ENCODE measurements at places on chromosomes 6 and 20.

DNA sequence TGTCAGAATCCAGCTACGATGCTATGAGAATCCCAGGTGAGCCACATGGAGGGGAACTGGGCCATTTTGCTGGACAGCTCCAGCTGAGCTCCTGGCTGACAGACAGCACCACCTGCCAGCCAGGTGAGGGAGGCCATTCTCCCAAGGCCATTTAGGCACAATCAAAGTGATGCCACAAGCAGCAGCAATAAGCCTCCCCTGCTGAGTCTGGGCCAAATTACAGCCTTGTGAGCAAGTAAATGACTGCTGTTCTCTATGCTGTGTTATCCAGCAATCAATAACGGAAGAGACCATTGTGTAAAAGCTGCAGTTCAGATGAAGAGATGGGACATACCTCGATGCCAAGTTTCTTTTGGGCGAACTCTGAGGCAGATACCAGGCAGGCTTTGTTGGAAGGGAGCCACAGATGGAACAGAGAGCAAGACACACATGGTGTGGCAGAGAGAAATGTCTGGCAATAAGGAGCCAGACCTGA lies 14.0 kb upstream of the SCGN start:
- DNase-seq = no peak

DNA sequence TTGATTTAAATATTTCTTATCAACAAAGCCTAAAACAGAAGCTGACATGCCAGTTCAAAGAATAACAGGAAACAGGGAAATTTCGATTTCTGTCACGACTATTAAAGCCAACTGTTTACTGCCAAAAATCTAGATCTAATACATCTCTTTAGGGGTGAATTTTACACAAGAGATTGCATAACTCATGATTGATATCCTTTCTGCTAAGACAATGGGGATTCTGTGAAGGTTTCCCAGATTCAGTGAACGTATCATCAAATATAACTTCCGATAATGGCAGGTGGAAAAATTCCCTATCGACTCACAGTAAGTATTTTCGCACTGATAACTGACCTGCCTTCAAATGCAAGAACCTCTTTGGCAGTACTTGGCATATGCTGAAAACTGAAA lies 42.9 kb downstream of the NHSL1 start:
- no peak for DNase-seq

- no peak for DNase-seq
These were observed 62.0 kb downstream of the DLL1 start for GRCh38 chr6:170228946-170229310.

- DNase-seq = no peak
These were observed 872.9 kb upstream of the GJE1 start for GRCh38 chr6:141259807-141260206.

DNA sequence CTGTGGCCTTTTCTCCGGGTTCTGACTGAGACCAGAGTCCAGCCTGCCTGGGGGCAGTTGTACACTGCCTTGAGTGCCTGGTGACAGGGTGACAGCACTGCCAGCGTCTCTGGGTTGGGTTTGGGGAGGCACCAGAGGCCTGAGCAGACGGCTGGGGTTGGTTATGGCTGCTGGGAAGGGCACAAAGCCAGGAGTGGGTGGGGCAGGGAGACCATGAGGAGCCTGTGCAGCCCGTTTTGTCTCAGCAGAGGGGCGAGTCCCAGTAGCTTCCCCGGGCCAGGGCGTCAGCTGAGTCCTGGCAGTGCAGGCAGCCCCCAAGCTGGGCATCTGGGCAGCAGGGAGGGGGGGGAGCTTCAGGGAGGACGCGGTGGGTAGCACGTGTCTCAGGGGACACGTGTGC lies 15.3 kb upstream of the SULF2 start:
- no peak for DNase-seq

- no peak for DNase-seq
These were observed 342.8 kb downstream of the FOXA2 start for GRCh38 chr20:22241609-22242008.

- no peak for DNase-seq
These were observed 24.2 kb upstream of the MYMX start for GRCh38 chr6:44192428-44193041.

DNA sequence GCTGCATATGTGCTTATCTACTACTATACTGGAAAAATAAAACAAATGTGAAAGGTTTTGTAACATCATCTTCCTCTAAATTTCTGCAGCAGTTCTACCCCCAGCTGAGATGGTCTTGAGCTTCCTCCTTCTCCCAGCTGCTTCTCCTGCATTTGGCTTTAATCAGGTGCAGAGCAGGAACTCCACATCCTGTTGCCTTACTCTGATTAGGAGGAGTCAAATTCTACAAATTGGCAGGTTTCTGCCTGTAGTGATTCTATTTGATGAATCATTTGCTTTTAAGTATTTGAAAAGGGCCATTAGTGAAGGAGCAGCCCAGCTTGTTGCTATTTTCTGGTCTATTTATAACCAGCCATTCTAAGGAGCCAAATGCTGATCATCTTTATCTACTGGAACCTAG lies 224.5 kb downstream of the GMDS start:
- no peak for DNase-seq

GRCh38 chr6:3046295-3046694 lies 22.0 kb upstream of the RIPK1 start:
- DNase-seq = no peak

DNA sequence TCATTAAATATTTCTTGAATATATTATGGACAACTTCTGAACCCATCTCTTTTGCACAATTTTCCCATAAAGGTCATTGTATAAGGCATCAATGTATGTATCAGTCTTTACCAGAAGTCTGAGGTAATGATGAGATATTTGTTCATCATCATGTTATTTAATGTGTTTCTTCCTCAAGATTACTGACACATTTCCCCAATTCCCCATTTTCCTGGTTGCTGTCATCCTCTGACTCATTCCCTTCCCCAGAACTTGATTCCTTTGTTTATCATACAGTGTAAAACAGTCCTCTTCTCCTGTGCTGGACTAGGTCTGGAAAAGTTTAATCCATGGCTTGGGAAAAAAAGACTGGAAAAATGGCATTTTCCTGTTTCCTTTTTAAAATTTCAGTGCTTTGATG lies 107.9 kb upstream of the FLRT3 start:
- DNase-seq = no peak

- DNase-seq = no peak
These were observed 77.1 kb downstream of the GFRA4 start for GRCh38 chr20:3586093-3586492.

GRCh38 chr6:8939615-8940014 lies 504.3 kb upstream of the SLC35B3 start:
- DNase-seq = no peak

GRCh38 chr6:137181891-137182653 lies 8.6 kb upstream of the IL22RA2 start:
- no peak for DNase-seq

DNA sequence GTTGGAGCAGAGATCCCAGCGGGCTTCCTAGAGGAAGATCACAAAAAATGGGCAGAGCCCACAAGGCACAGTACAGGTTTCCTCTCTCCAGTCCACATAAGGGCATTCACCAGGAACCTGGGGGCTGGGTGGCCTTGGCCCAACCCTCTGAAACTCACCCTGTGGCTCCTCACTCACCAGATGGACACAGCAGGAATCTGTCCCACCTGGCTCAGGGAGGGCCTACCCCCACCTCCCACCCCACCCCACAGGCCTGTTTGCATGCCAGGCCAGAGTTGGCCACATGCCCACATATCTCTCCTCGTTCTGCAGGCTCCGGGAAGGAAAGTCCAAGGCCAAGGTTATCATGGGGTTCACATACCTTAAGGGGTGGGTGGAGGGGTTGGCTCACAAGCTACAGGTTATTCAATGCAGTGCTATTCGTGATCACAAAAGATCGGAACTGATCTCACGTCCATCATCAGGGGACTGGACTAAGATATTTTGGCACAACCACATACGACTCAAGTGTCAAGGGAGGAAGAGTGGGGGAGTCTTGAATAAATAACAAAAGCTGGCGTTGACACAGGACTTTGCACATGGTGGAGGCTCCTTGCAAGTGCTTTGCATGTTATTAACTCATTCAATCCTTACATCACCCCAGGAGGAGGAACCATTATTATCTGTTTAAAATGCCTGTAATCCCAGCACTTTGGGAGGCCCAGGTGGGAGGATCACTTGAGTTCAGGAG lies 13.0 kb downstream of the RIPOR3 start:
- DNase-seq = no peak

DNA sequence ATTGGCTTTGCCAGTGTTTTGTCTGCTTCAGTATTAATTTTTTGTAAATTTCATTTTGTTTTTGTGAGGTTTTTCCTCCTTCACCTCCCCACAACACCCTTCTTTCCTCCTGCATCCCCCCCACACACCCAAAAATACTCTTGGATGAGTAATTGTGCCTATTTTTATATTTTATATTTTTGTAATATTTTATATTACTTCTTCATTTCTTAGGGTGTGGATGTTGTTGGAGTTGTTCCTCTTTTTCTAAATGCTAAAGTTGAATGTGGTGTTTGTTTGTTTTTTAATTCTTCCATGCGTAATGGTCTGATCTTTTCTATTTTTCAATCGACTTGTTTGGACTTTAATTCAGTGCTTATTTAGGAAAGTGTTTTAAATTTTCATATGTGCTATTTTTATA lies 420.5 kb upstream of the SOX4 start:
- DNase-seq = no peak

DNA sequence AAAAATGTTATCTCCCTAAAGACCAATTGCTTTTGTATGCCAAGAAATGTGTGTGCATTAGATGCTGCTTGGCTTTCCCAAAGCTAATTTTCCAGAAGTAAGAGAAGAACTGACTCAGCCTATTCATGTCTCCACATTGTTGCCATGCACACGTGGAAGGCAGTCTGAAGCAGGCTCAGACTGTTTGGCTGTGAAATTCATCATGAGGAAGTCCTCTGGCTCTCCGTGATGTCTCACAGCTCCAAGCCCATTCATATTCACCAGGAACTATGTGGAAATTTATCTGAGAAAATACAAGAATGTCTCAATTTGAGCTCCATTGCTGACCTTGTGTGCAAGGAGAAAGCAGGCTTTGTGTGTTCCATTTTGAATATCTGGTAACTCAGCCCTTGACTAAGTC lies 1022.2 kb upstream of the GJE1 start:
- DNase-seq = no peak

DNA sequence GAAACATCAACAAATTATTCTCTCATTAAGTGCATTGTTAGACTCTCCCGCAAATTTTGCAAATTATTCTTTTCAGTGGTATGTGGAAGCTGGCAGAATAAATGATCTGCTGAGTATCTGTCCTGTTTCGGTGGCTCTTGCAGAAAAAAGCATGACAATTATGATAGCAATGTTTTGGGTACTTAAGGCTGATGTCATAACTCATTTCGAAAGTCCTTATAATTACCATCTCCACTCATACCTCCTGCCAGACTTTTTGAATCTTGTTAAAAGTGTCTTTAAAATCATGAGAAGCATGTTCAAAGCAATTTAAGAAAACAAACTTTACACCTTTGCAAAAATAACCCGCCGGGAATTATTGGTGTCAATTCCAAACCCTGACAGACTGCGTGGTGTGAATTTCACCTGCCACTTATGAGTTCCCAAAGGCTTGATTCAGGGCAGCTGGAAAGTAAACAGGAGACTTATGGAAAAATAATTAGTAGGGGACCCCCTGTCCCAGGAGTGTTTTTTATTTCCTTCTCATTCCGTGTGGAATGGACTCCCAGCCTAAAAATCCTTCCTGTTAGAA lies 87.6 kb upstream of the E2F3 start:
- no peak for DNase-seq

DNA sequence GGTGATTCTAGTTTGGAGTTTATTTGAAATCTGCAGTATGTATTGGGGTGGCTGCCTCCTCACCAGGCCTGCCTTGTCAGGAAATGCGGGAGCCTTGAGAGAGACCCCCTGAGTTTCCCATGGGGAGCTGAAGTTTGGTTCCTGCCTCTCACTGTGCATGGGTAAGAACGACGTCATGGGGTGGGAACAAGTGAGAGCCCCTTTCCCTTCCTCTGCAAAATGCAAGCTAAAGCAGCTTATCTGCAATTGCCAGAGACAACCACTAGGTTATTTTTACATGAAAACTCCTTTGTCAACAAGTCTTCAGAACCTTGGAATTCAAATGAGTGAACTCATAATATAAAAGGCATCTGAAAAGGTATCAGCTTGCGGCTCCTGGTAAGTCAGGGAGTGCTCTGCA lies 58.4 kb downstream of the TMEM170B start:
- DNase-seq = no peak

- no peak for DNase-seq
These were observed 64.5 kb downstream of the JAG1 start for GRCh38 chr20:10609276-10609675.

GRCh38 chr6:149876241-149876933 lies 12.2 kb upstream of the LRP11 start:
- DNase-seq = no peak

DNA sequence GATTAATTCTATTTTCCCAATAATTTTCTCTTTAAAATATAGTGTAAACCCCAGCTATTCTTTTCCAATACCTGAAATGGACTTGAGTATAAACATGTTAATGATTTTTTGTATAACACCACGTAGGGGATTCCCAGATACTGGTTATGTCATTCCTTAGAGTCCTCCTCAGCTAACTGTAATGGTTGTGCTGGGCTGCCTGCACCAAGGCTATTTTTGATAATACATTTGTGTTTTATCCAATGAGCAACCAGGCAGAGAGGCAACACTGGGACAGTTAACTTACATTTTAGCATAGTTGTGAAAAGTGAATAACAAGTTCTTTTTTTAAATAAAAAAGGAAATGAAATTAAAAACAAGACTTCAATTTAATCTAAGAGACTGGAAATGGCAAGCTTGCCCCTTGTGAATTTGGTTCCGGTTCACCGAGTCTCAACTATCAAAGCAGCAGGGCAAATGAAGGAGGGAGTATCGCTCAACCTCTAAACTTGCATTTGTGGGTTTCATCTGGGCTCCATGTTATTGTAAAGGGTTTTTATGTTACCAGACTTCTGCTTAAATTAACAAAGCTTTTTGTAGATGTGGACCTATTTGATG lies 18.8 kb upstream of the BACH2 start:
- no peak for DNase-seq

GRCh38 chr20:2387180-2387577 lies 6.5 kb downstream of the TGM6 start:
- no peak for DNase-seq

DNA sequence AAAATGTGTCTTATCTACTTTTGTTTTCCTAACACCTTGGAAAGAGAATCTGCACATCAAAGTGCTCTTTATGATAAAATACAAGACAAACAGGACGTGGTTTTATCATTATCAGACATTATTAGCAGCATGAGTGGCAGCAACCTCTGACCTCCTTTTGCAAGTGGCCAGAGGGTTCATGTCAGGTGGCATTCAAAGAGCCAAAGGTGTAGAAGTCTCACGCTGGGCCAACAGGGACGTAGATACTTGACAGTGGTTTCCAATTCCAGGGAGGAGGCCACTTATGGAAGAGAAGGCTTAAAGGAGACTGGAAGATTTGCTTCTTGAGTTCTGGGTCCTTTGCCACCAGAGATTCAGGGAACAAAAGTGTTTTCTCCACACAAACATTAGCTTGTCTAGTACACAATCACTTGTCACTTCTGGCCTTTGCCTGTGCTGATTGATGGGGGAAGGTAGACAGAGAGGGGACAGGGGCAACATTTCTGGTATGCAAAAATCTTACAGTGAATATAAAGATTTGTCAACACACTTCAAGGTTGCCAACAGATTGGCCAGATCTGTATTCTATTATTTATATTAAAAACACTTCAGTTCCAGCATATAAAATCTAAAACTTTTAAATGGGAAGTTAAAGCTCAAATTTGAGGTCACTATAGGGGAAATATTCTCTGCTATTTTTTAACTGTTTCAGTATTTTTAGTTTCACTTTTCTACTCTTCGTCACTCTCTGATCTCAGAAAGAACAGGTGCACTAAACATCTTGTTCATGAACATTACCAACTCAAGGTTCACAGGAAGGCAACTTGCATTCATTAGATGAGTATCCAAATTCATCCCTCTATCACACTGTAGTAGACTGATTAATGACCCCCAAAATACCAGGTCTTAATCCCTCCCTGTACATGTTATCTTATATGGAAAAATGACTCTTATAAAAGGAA lies 52.1 kb upstream of the FBXO30 start:
- no peak for DNase-seq

Measured in effector CD4-positive, alpha-beta T cell (primary cell).